Activated CD4-positive, alpha-beta memory T cell treated with anti-CD3 and anti-CD28 coated beads, Interleukin-2, amount 10 ng/mL, durations not matched to agents 7 days and 5 days (primary cell): ENCODE measurements at places on chromosomes 13 and 19.

- DNase-seq, result no peak
These were observed 17.7 kb downstream of the LRRC4B start for GRCh38 chr19:50550594-50550966.

GRCh38 chr13:94659598-94659946 is 52.8 kb downstream of the SOX21 start:
- no peak for DNase-seq

GRCh38 chr19:40322951-40323615 is 25.1 kb downstream of the C19orf47 start:
- DNase-seq, result no peak

- DNase-seq, result no peak
These were observed 122.9 kb downstream of the MIPEP start for GRCh38 chr13:23766283-23766682.

GRCh38 chr13:72805676-72806346 is 23.9 kb downstream of the PIBF1 start:
- no peak for DNase-seq

GRCh38 chr13:99980201-99980823 is 1.3 kb upstream of the ZIC2 start:
- peak; percentile 51 for DNase-seq

GRCh38 chr13:45102136-45102507 is 18.2 kb upstream of the GTF2F2 start:
- DNase-seq, result no peak

GRCh38 chr19:42281827-42282762 is 13.0 kb downstream of the CIC start:
- DNase-seq, result no peak

DNA sequence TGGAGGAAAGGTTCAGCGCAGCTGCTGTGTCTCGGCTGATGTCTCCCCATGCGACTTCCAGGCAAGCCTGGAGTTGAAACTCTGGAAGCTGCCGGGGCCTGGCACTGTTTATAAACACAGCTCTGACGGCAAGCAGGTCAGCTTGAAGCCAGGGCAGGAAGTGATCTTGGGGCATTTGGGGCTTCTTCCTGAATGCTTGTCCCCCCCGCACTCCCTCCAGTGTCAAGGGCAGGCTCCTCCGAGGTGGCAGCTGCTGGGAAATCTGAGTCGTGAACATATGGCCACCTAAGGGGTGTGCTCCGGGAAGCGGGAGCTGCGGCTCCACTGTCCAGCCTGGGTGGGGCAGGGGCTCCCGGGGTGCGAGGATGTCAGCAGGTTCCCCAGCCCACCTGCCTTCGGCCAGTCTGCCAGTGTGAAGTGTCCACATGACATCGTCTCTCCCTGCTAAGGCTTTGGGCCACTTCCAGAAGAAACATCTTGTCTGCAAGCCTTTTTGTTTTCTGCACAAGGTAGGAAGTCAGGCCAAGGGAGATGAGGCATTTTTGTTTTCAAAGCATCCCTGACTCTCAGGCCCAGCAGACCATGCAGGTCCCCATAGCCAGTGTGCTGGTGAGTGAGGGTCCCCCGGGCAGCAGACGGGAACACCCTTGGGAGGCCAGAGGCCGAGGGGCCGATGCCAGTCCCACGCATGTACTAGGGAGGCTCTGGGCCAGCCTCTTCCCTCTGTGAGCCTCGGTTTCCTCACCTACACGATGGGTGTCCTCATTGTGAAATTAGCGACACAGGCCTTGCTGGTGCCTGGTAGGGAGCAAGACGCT is 2.7 kb downstream of the PIAS4 start:
- DNase-seq, result no peak

DNA sequence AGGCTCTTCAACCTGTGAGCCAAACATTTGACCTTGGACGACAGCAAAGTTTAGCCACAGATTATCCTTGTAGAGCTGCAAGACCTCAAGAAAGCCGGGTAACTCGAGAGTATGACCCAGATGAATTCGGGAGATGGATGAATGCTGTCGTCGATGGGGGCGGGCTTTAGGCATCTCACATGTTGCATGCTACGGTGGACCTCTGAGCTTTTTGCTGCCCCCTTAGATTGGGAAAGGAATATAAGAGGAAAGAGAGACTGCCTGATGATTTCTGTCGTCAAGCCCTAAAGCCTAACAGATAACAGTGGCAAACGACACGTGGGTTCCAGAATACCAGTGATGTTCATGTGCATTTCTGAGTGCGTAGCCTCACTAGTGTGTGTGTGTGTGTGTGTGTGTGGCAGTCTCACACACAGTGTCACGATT is 730 bp upstream of the ABCC4 start:
- DNase-seq, result no peak

DNA sequence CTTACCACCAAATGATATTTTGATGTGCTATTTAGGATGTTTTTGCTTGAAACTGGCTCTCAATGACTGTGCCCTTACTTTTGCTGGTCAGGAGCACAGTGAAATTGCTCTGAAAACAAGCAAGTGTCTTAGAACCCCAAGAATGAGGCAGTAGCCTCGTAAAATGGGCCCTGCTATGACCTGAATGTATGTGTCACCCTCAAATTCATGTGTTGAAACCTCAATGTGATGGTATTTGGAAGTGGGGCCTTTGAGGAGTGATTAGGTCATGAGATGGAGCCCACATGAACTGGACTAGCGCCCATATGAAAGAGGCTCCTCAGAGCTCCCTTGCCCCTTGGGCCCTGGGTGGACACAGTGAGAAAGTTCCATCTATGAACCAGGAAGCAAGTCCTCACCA is 155.2 kb downstream of the ZIC5 start:
- DNase-seq, result no peak

- DNase-seq, result no peak
These were observed 2.6 kb downstream of the CSNK1A1L start for GRCh38 chr13:37102896-37103295.

DNA sequence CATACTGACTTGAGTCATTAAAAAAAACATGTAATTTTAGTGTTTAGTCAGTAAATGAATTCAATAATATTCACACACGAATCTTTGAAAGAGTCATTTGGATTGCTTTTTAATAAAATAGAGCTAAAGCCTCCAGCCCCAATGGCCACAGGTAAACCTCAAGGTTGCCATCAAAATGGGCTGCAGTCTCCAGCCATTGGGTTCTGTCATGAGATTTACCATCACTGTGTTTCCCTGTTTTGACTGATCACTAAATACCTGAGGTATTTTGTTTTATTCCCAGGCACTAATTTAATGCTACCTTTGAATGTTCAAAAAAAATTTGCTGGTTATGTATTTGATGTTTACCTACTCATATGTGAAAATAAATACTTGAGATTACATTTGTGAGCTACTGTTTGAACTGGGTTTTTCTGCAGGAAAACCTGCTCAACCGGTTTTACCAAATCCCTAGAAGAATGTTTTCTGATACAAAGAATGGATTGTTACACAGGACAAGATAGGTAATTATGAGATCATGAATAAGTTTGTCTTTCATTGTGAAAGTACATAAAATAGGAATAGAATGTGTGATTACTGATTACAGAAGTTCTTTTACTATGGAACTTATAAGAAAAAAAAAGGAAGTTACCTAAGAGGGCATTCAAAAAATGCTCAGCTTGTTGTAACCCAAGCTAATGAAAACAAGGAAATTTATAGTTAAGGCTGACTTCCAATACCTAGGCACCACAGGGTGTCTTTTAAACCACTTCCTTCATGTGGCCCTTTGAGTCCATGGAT is 391.3 kb downstream of the EFNB2 start:
- no peak for DNase-seq

- no peak for DNase-seq
These were observed 371.4 kb downstream of the KCNRG start for GRCh38 chr13:50386541-50387050.

- DNase-seq, result no peak
These were observed 58.2 kb downstream of the ESD start for GRCh38 chr13:46738766-46739165.

DNA sequence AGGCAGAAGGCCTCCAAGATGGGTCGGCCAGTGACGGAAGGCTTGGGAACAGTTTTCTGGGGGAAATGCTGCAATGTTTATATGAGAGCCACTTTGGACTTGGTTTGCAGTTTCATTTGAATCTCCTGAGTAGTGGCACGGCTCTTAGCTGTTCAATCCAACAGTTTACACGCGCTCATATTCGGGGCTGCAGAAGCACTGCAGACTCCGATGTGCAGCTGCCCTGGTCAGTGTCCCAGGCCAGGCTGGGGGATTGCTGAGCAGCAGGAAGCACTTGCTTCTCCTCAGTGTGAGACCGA is 31.7 kb downstream of the CEBPG start:
- no peak for DNase-seq

DNA sequence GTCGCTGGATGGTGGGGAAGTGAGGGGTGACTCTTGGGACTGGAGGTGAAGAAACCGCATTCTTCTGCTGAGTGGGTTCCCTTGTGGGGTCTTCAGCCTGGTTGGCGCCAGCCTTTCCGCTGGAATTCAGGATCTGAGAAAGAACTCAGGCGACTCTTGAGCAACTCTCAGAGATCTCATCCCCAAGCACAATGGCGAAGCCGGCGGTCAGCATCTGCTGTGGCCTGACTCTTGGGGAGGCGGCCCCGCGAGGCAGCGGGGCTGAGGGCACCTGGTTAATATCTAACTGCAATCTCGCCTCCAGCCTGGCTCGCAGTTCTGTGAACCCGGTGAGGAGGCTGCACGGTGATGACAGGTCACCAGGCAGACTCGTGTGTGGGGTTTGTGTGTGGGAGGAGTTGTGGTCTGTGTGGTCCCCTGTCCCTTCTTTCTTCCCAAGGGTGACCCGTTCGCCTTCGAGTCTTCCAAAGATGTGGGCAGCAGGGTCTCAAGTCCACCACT is 883 bp downstream of the ZNF441 start:
- peak; percentile 32 for DNase-seq

- DNase-seq, result no peak
These were observed 729.4 kb upstream of the SGCG start for GRCh38 chr13:22451327-22451741.

DNA sequence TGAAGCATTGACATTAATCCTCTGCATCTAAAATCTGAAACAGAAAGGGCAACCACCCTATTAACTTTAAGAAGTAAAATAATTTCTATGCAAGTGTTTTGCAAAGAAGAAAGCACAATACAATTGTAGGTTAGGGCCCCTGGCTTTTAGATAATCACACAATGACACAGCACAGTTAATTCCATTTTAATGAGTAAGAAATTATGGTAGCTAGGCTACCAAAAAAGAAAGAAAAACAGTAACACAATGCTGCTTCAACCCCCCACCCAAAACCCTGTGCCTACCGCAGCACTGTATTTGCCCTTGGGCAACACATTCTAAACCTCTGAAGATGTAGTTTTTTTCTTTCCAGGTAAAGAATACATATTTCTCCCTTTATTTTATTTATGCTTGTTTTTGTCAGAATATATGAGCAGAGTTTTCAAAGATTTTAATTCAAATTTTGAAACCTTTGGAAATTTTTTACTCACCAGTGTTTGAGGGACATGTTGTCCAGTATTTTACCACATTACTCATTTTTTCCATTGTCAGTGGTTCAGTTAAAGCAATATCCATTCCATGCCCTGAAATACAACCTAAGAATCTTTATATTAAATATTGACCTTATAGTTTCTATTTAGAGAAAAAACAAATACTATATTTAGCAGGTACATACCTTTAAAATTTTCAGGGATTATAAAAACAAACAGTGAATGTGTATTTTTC is 21.1 kb downstream of the SOHLH2 start:
- DNase-seq, result no peak

- DNase-seq, result no peak
These were observed 339.8 kb upstream of the OBI1 start for GRCh38 chr13:78998630-78999315.

GRCh38 chr13:95323930-95324662 is 22.8 kb upstream of the ABCC4 start:
- no peak for DNase-seq

- DNase-seq, result no peak
These were observed 66.3 kb downstream of the ARHGAP35 start for GRCh38 chr19:46927106-46927505.

DNA sequence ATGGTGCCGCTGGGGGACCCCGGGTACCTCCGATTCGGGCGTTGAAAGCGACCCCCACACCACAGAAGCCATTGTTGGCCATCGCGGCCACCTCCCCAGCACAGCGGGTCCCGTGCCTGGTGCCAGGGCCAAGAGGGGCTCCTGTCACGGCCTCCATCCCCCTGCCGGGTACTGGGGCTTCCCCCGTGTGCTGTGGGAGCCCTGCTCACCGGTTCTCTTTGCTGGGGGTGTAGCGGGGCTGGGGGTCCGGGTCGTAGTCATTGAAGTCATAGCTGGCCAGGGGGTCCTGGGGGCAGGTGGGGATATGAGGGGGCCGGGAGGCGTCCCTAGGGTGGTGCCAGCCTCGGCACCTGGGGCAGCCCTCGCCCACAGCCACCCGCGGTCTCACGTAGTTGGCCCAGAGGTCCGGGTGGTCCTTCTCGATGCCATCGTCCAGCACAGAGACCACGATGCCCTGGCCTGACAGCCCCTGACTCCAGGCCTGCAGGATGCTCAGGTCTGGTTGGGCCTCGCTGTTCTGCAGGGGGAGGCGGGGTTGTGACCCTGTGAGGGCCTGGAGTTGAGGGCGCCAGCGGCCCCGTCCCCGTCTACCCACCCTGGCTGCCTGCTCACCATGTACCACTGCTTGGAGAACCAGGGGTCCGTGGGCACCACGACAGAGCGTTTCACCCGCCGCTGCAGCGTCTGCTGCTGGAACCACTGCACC is 2.4 kb downstream of the PCSK4 start:
- DNase-seq, result no peak

GRCh38 chr19:2815191-2815614 is 4.5 kb upstream of the ZNF554 start:
- no peak for DNase-seq

- peak; percentile 24 for DNase-seq
These were observed at the start of gene ZFR2 for GRCh38 chr19:3868770-3869456. TSS of gene ZFR2 (minus strand) at chr19:3869038. CDS start at chr19:3869017, 21 bp downstream.

- no peak for DNase-seq
These were observed 15.2 kb downstream of the DACH1 start for GRCh38 chr13:71851498-71852409.

GRCh38 chr13:91052876-91053275 is 294.6 kb upstream of the MIR17HG start:
- DNase-seq, result no peak

DNA sequence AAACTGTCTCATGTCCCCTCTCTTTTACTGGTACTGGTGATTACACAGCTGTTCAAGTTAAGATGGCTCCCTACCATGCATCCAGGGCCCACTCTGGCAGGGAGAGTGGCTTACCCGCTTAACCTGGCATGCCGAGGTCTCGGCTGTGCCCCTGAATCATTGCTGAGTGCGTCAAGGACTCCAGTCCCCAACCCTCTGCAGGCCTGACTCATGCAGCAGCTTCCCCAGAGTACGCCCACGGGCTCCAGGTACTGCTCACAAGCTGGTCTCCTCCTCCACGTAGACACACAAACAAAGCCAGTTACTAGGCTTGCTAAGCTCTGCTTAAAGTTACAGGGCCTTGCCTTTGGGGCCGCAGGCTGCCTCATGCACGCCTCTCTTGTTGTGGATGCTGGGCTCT is 447.4 kb downstream of the COG6 start:
- peak; percentile 64 for DNase-seq

DNA sequence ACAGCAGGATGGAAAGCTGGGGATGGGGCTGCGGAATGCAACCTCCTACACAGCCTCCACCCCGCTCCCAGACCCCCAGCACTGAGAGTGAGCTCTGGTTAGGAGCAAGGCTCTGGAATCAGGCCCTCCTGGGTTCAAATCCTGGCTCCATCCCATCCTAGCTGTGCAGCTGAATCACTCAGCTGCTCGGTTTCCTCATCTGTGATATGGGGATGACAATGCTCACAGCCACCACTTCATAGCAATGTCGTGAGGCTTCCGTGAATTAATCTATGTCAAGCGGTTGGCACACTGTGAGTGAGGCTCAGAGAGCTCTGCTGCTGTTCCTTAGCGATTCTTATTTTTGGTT is 538 bp downstream of the ACP7 start:
- DNase-seq, result no peak

GRCh38 chr13:28558567-28558966 is 63.6 kb upstream of the FLT1 start:
- DNase-seq, result no peak
